ENCODE measurements at places on chromosomes 3 and 15.

DNA sequence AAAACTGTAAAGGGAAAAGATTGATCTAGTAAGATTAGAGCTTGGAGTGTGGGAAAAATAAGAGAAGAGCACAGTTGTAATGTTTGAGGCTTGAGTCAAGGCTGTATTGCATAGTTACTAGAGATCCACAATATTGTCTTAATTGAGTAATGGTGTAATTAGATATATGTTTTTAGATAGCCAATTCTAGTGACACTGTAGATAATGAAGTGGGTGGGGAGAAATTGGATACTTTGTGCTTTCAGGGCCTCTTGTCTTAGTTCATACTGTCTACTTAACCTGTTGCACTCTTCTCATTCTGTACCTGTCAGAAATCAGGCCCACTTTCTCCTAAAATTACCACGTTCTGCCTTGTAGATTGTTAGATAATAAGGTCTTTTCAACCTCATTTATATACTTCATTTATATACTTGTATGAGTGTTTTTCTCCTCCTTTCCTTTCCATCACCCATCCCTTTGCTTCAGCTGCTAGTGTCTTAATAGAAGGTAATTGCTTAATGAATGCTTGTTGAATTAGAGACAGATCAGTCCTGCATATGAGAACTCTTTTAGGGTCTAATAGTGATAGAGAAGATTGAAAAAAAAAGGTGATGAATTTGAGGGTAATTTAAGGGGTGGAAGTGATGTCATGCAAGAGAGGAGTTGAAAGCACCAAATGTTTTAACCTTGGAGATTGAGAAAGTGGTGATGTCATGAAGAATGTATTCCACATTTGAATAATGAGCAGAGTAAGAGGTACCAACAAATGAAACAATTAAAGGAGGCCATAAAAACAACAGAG lies 32.0 kb downstream of the PIK3CA start:
- DNase-seq = peak; percentile 19

- DNase-seq = no peak
Measured at GRCh38 chr3:132448216-132448961, 31.1 kb downstream of the DNAJC13 start.

- DNase-seq = no peak
Measured at GRCh38 chr15:60787837-60788691, 309.1 kb upstream of the ICE2 start.

- DNase-seq = no peak
Measured at GRCh38 chr15:97745481-97746071, 214.9 kb upstream of the ARRDC4 start.

DNA sequence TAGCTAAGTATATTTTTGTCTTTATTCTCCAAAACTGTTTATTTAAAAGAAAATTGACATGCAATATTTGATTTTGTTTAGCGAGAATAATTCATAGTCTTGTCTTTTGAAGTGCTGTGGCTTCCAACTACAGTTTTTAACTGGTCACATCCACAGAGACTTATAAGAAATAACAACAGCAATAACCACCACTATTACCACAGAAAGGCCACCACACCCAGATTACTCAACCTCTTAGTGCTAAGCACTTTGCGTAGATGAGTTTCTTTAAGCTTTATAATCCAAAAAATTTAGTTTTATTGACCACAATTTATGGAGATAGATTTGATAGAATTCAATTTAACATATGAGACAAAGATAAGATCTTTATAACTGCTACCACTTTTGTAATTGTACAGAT lies 468.4 kb upstream of the UBE2E2 start:
- no peak for DNase-seq

DNA sequence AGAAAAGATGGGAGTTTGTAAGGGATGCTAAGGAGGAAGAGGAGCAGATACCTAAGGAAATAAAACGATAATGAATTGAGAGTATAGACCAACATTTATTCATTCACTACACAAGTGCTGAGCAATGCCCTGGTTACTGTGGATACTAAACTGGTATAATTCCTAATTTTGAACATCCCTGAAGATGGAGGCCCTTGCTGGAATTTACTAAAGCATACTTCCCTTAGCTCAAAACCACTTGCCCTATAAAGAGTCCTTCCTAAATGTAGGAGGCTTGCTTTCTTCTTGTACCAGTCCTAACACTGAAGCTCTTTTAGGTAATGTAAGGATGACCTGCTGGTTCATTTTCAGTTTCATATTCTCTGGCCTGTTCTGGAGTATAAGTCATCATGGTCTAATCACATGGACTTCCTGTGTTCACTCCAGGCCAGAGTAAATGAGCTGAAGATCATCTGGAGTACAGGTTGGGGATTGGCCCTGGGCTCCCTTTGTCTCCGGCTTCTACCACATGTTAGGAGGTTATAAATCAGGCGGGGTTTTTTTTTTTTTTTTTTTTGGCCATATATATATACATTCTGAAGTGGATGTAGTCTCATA lies 40.1 kb upstream of the MTMR10 start:
- DNase-seq = no peak

GRCh38 chr3:557972-558371 lies 361.4 kb downstream of the CHL1 start:
- DNase-seq = no peak

GRCh38 chr3:55511895-55512570 lies 24.9 kb upstream of the WNT5A start:
- DNase-seq = no peak

GRCh38 chr3:28301688-28302087 lies 46.8 kb upstream of the ZCWPW2 start:
- DNase-seq = no peak

GRCh38 chr3:66378256-66378655 lies 122.6 kb downstream of the LRIG1 start:
- no peak for DNase-seq

GRCh38 chr3:29186131-29186599 lies 94.7 kb upstream of the RBMS3 start:
- no peak for DNase-seq

GRCh38 chr3:109442531-109442930 lies 105.2 kb upstream of the DPPA4 start:
- DNase-seq = no peak

DNA sequence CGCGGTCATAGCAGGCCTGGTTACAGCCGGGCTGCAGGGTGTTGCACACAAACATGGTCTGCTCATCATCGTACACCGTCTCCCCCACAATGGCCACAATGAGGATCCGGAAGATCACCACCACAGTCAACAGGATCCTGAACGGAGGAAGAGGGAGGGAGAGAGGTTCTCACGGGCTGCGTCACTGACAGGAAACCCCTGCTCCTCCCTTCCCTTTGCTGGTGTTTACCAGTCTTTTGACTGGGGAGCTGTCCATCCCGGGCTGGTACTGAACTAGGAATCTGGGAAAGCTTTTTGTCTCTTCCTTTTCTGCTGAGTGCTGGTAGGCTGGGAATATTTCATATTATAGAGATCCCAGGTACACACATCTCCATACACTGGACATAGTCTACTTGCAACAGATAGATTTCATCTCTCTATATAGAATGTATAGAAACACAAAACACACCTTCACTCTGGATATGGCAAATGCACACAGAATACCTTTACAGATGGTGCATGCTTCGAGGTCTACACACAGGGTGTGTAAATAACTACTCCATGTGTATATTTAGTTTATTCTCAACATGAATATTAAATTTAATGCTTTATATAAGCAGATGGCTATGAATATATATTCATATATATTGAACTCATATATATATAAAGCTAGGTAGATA lies 1.4 kb downstream of the GJD2 start:
- no peak for DNase-seq

GRCh38 chr3:157098823-157099185 lies 61.1 kb downstream of the CCNL1 start:
- no peak for DNase-seq

GRCh38 chr3:190404715-190405114 lies 16.8 kb downstream of the CLDN16 start:
- no peak for DNase-seq

- no peak for DNase-seq
Measured at GRCh38 chr3:60046210-60046609, 996.4 kb upstream of the CFAP20DC start.

- no peak for DNase-seq
Measured at GRCh38 chr15:83657549-83657948, 3.6 kb downstream of the ADAMTSL3 start.

- no peak for DNase-seq
Measured at GRCh38 chr3:157248590-157249422, 88.9 kb upstream of the CCNL1 start.

DNA sequence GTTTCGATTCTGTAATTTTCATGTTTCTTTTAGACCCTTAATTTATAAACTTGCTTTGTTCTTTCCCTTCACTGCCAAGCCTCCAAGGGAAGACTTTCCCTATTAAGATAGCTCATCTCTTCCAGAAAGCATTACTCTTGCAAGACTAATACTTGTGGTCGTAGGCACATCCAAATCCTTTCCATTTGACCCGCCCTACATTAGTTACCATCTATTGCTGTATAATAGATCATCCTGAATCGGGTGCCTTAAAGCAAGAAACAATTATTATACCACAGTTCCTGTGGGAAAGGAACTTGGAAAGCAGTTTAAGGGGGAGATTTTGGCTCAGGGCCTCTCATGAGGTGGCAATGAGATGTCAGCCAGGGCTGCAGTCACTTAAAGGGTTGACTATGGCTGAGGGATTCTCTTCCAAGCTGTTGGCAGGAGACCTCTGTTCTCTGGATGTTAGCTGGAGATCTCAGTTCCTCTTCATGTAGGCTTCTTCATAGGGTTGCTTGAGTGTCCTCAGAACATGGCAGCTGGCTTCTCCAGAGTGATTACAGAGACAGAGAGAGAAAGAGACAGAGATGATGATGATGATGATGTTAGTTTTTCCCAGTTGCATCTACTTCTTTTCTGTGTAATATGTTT lies 570.4 kb upstream of the TGFBR2 start:
- DNase-seq = no peak

DNA sequence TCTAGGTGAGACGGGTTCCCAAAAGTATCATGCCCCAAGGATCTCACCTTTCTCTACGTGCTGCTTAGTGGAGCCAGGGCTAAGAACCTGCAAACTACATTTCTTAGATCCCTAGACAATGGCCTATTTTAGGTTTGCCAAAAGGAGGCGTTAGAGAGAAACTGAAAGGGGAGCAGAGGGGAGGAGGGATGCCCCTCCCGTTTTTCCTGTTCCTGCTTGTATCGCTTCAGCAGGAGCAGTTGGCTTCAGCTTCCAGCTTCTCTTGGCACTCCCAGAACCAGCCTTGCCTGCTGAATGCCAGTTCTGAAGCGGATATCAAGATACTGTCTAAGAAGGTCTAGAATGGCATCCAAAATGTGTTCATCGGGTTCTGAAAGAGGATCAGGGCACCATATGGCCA lies 58.4 kb upstream of the ABHD17C start:
- no peak for DNase-seq

GRCh38 chr3:133695560-133696171 lies 33.9 kb upstream of the TOPBP1 start:
- DNase-seq = no peak

DNA sequence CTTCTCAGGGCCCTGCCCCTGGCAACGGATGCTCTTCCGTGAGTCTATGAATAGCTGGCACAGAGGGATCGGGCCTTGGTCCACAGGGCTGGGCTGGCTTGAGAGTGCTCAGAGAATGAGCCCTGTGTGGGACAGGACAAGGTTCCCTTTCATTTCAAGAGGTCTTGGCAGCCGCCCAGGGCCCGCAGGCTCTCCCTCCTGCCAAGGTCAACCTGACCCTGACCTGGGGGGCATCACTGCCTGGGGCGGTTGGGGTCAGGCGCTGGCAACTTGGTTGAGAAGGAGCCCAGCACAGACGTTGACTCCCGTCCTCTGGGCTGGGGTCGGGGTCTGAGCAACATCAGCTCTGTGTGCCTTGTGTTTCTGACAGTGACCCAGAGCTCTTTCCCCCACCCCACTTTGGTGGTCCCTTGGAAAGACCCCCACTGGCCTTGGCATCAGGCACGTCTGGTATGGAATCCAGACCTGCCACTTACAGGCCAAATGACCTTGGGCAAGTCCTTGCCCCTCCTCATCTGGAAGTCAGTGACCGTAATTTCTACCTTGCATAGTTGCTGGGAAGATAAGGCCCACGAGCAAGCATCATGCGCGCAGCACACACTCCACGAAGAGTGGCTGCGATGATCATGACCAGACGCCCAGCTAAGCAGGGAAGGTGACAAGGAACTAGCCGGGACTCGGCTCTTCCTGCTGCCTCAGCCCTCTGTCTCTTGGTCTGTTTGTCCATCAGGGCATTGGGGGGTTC lies 36.4 kb downstream of the EPHB3 start:
- DNase-seq = no peak

DNA sequence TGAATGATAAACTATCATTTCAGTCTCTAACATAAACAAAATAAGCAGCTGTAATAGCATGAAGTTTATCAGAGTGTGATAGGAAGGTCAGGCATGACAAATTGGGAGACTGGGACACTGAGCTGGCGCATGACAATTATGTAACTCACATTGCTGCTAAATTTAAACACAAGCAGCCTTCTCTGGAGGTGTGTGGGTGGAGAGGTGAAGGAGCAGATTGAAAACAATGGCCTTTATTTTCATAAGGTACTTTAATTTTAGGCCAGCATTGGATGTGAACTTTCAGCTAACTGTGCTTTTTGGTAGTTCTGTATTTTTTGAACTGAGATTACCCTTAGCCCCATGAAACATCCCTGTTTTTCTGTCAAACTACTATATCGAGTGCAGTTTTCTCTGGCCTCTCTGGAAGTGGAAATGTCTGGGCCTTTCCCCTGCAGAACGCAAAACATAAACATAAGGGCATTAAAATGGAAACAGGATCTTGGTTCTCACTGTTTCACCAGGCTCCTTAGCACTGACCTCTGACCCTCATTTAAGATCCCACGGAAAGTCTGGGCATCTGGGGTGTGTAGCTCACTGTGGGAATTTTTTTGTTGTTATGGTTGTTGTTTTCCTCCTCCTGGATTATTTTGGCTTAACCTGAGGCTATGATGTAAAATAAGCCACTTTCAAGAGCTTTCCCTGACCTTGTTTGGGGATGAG lies 160.1 kb upstream of the DPH6 start:
- no peak for DNase-seq

DNA sequence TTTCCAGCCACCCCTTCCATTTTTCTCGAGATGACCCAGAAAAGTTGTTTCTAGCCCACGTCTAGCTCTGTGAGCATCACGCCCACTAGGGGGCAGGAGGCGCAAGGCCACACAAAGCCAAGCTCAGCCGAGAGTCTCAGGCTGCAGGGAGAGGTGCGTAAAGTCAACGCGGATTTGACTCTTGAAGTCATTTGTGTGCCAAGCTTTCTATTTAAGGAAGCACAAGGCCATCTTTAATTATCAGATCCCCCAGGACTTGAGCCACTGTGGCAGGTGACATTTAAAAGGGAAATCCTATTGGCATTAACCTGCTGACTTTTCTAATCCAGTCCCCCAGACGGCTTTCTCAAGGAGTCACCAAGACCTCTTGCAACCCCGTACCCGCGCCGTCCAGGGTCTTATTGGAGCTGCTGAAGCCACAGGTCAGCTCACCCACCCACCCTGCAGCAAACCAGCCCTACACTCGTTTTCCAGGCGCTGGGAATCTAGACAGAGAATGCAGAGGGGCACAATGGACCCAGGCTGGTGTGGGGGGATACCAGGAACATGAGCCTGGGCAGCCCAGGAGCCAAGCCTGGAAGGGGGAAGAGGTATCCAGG lies 62.1 kb downstream of the CAPN7 start:
- DNase-seq = peak; percentile 41

Measured in NCI-H2227 treated with DMSO at 0.1 percent for 48 hours (cell line).